Activated T-cell treated with anti-CD3 and anti-CD28 coated beads, Interleukin-2, amount 50 U/mL, for 24 hours (primary cell): ENCODE measurements at places on chromosomes 16 and 17.

DNA sequence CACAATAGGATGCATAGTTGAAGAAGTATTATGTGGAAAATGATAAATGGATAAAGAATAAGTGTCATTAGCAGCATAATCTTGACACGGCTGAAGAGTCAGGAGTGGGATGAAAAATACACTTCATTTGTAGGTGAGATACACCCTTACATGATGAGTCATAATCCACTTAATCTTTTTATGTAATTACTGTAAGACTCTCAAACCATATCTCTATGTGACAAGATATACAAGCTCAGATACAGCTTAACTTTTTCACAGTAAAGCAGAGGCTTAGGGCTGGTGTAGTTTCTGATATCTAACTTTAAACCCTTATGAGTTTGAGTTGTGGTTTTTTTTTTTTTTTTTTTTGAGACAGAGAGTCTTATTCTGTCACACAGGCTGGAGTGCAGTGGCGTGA lies 101.2 kb downstream of the FTO start:
- peaks cover 47% of the 10 kb centered on the region for H3K4me1 ChIP-seq
- H3K4me3 ChIP-seq: no peak overlapping the region
- peaks cover 6% of the 10 kb centered on the region for H3K36me3 ChIP-seq
- no peak for DNase-seq
- H3K27ac ChIP-seq: no peak overlapping the region
- H3K27me3 ChIP-seq: no peaks in the 10 kb centered on the region

DNA sequence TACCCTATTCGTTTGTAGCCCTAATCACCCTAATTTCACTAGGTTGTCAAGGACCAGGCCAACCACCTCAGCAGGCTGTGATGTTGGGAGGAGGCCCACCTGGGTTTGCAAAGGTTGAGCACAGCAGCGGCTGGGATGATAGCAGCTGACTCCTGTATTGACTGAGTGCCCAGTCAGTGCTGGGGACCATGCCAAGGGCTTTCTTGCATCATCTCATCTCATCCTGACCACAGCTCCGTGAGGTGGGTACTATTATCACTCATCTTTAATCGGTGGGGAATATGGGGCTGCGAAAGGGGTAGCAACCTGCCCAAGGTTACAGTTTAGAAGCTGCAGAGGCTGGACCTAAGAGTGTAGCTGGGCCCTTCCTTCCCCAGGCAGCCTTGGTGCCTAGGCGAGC lies 11.7 kb downstream of the ATPAF2 start:
- H3K4me3 ChIP-seq: no peak overlapping the region
- DNase-seq: no peak
- H3K27me3 ChIP-seq: no peaks in the 10 kb centered on the region
- H3K36me3 ChIP-seq: peaks cover 50% of the 10 kb centered on the region
- H3K27ac ChIP-seq: no peak overlapping the region

DNA sequence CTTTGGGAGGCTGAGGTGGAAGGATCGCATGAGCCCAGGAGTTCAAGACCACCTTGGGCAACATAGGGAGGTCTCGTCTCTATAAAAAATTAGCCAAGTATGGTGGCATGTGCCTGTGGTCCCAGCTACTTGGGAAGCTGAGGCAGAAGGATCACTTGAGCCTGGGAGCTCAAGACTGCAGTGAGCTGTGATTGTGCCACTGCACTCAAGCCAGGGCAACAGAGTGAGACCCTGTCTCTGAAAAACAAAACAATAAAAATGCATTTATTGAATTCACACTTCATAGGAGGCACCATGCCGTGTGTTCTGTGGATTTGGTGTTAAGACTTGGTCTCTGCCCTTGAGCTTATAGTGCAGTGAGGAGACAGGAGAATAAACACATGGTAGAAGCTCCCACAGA lies 2.4 kb downstream of the TBC1D24 start:
- H3K27me3 ChIP-seq: peaks cover 10% of the 10 kb centered on the region
- H3K27ac ChIP-seq: no peak overlapping the region
- H3K4me3 ChIP-seq: no peak overlapping the region

DNA sequence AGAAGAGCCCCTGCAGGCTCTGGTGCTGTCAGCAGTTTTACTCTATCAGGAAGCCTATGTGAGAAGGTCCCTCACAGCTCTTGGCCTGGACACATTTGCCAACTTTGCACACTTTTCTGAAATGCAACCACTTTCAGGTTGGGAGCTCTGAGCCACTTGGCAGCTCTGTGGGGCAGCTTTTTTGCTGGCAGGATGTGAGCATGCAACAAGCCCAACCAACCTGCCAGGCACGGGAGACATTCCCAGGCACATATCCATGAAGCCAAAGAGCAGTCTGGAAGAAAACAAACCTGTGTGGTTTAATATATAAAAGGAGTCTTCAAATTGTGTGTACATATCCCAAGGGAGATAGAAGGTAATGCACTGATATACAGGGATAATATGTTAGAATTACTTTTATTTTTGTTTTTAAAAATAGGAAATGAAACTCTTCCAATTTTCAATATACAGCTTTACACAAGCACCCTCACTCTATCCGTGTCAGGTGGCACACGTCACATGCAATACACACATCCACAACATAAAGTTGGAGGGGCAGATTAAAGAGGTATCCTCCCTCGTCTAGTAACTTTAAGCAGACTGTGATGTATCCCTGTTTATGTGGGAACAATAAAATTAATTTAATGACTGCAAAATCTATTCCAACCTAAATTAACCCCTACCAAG lies 57.4 kb upstream of the COX10 start:
- no peaks in the 10 kb centered on the region for H3K27me3 ChIP-seq
- H3K4me3 ChIP-seq: no peak overlapping the region
- no peaks in the 10 kb centered on the region for H3K36me3 ChIP-seq

- DNase-seq: no peak
- peak overlapping the region; percentile 85 for H3K27ac ChIP-seq
- peaks cover 70% of the 10 kb centered on the region for H3K4me1 ChIP-seq
These were observed 4.2 kb downstream of the ATP2A3 start for GRCh38 chr17:3959921-3960601.

- peaks cover 81% of the 10 kb centered on the region for H3K4me1 ChIP-seq
- no peak overlapping the region for H3K27ac ChIP-seq
These were observed 1.4 kb downstream of the HES7 start for GRCh38 chr17:8122422-8122923.

GRCh38 chr17:76351526-76352071 lies 2.1 kb downstream of the PRPSAP1 start:
- H3K27ac ChIP-seq: no peak overlapping the region
- DNase-seq: no peak
- H3K27me3 ChIP-seq: no peaks in the 10 kb centered on the region
- H3K36me3 ChIP-seq: peaks cover 25% of the 10 kb centered on the region
- H3K4me1 ChIP-seq: peaks cover 27% of the 10 kb centered on the region

GRCh38 chr16:893360-893759 lies 77.4 kb downstream of the LMF1 start:
- H3K4me3 ChIP-seq: no peak overlapping the region
- H3K27ac ChIP-seq: no peak overlapping the region
- DNase-seq: no peak
- no peaks in the 10 kb centered on the region for H3K27me3 ChIP-seq

DNA sequence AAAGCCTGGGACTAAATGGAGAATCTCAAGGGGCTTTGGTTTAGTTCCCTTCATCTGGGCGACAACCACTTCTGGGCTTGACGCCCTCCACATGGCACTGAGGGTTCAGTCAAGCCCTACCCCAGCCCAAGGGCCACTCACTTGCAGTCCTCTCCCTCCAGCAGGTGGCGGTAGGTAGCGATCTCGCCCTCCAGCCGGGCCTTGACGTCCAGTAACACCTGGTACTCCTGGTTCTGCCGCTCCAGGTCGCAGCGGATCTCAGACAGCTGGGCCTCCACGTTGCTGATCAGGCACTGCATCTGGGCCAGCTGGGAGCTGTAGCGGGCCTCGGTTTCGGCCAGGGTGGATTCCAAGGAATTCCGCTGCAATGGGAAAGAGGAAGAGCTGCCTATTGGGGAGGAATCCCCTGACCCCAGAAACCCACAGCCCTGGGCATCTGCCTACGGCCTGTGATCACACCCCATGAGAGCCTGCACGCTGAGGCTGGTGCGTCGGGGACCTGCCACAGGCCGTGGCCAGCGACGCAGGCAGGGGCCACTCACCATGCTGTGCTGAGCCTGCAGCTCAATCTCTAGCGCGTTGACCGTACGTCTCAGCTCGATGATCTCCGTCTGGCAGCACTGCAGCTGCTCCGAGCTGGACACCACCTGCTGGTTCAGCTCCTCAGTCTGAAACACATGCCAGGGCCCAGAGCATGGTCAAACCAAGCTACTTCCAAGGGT lies 2.7 kb downstream of the KRT36 start:
- DNase-seq: peak; percentile 59
- H3K36me3 ChIP-seq: no peaks in the 10 kb centered on the region
- peaks cover 5% of the 10 kb centered on the region for H3K4me1 ChIP-seq
- H3K27ac ChIP-seq: no peak overlapping the region
- H3K27me3 ChIP-seq: peaks cover 3% of the 10 kb centered on the region

- H3K4me3 ChIP-seq: no peak overlapping the region
- peak overlapping the region; percentile 55 for H3K27ac ChIP-seq
- H3K27me3 ChIP-seq: no peaks in the 10 kb centered on the region
- peaks cover 92% of the 10 kb centered on the region for H3K36me3 ChIP-seq
- H3K4me1 ChIP-seq: peaks cover 11% of the 10 kb centered on the region
These were observed 24.8 kb downstream of the POLR3E start for GRCh38 chr16:22322021-22322471.

GRCh38 chr17:17366941-17367875 lies 64.0 kb downstream of the NT5M start:
- H3K36me3 ChIP-seq: no peaks in the 10 kb centered on the region
- H3K27me3 ChIP-seq: no peaks in the 10 kb centered on the region
- no peak overlapping the region for H3K27ac ChIP-seq

DNA sequence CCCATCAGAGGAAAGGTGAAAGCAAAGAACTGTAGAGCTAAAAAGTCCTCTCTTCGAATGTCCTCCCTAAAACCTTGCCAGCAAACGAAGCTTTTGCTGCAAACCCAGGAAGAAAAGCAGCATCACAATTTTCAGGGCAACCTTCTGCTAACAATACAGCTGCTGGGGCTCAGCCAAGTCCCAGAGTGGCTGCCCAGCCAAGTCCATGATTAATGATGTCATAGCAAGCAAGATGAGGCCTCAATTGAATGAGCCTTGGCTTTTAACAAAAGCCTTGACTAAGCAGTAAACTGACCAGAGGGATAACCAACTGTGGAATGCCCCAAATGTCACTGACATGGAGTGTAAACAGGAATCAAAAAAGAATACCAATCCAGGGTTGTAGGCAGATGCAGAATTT lies 342.7 kb downstream of the PMP22 start:
- H3K4me1 ChIP-seq: no peaks in the 10 kb centered on the region
- H3K27me3 ChIP-seq: peaks cover 28% of the 10 kb centered on the region
- no peaks in the 10 kb centered on the region for H3K36me3 ChIP-seq

GRCh38 chr16:56866955-56867830 lies 2.2 kb downstream of the SLC12A3 start:
- H3K4me3 ChIP-seq: no peak overlapping the region
- H3K27me3 ChIP-seq: no peaks in the 10 kb centered on the region
- no peaks in the 10 kb centered on the region for H3K36me3 ChIP-seq
- DNase-seq: no peak

DNA sequence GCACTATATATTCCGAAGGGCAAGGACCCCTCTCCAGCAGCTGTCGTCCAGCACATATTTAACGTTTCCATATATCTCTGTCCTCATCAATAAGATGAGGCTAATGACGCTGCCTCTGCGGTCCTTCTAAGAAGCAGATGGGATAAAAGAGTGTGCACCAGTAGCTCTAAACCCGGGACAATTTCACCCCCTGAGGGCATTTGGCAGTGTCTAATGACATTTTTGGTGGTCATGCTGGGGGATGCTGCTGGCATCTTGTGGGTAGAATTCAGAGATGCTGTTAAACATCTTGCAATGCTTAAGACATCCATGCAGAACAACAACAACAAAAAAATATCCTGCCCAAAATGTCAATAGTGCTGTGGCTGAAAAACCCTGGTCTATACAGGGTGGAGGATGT lies 372.9 kb downstream of the CDH13 start:
- no peak for DNase-seq
- H3K36me3 ChIP-seq: no peaks in the 10 kb centered on the region
- no peaks in the 10 kb centered on the region for H3K27me3 ChIP-seq
- no peak overlapping the region for H3K27ac ChIP-seq
- no peaks in the 10 kb centered on the region for H3K4me1 ChIP-seq
- H3K4me3 ChIP-seq: no peak overlapping the region

DNA sequence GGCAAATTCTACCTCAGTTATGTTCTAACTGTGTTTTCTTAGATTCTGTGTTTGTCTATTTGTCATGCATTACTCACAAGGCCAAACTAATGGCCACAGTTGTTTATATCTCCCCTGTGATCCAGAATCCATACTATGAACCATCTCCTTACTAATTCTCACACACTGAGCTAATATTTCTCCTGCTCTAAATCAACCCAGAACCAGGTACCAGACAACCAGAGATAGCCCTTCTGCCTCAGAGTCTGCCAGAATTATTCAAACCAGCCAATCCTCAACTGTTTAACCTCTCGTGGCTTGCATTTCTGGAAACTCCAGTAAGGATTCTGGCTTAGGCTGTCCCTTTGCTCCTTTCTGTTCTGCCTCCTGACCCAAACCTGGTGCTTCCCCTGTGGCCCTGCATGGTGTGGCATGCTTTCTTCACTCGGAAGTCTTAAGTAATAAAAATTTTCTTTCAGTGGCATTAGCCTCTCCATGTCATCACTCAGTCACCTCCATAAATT lies 59.4 kb downstream of the EFCAB5 start:
- H3K4me1 ChIP-seq: peaks cover 12% of the 10 kb centered on the region
- H3K27ac ChIP-seq: peak overlapping the region; percentile 12
- no peak overlapping the region for H3K4me3 ChIP-seq
- H3K36me3 ChIP-seq: no peaks in the 10 kb centered on the region
- DNase-seq: no peak
- H3K27me3 ChIP-seq: no peaks in the 10 kb centered on the region

DNA sequence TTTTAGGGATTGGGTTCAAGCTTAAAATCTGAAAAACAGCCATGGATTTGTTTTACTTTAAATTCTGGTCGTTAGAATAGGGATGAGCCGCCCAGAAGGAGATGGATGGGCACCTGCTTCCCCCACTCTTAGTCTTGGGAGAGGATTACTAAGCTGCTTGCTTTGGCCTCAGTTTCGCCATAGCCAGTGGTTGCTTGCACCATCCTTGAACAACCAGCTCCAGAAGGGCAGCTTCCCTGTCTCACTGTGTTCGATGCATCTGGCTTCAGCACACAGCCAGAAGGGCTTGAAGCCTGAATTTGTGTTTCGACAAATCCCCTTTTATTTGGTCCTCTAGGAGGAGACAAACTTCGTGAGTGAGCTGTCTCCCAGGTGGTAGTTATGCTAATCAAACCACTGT lies 7.1 kb downstream of the CYB5D2 start:
- no peak overlapping the region for H3K4me3 ChIP-seq
- peaks cover 14% of the 10 kb centered on the region for H3K36me3 ChIP-seq
- no peaks in the 10 kb centered on the region for H3K27me3 ChIP-seq
- no peak for DNase-seq
- no peak overlapping the region for H3K27ac ChIP-seq
- peaks cover 6% of the 10 kb centered on the region for H3K4me1 ChIP-seq

GRCh38 chr17:50203086-50203485 lies 1.7 kb upstream of the COL1A1 start:
- peaks cover 82% of the 10 kb centered on the region for H3K27me3 ChIP-seq
- H3K4me3 ChIP-seq: no peak overlapping the region
- H3K36me3 ChIP-seq: no peaks in the 10 kb centered on the region
- DNase-seq: no peak

GRCh38 chr16:68116256-68116867 lies 31.2 kb downstream of the NFATC3 start:
- H3K36me3 ChIP-seq: peaks cover 14% of the 10 kb centered on the region
- peak overlapping the region; percentile 55 for H3K27ac ChIP-seq
- no peak for DNase-seq
